ENCODE measurements at places on chromosomes 4 and X.
A peak's percentile ranks its signal among the peaks of the same experiment; 100 is the strongest.

GRCh38 chrX:24148121-24148520, 1.4 kb upstream of the ZFX start:
- DNase-seq, result no peak

GRCh38 chr4:89301902-89302301, 5.7 kb downstream of the GPRIN3 start:
- DNase-seq, result no peak

- DNase-seq, result no peak
Measured at GRCh38 chr4:58216461-58216860, 1106.3 kb upstream of the IGFBP7 start.

DNA sequence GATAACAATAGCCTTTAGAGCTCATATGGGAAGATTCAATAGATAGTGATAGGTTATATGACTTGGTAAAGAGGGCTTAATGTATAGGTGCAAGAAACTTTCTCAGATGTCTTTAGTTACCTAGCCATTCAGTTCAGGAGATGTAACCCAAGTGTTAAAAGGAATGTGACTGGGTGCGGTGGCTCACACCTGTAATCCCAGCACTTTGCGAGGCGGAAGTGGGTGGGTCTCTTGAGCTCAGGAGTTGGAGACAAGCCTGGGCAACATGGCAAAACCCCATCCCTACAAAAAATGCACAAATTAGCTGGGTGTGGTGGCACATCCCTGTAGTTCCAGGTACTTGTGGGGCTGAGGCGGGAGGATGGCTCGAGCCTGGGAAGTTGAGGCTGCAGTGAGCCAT, 7.9 kb downstream of the TET2 start:
- no peak for DNase-seq

DNA sequence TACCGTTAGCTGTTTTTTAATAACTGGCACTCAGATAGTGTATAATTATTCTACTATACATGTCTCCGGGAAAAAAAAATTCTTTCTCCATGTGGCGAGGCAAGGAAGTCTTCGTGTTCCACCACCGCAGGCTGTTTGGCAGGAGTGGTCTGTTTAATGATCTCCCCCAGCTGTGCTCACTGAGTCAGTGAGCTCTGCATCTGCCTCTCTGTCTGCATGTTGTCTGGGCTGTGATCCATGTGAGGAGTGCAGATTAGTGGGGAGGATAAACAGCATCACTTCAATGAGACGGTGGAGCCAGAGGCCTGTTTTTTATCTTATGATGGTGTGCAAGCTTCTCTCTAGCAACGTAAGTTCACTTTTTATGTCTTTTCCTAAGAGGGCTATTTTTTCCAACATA, 69.8 kb downstream of the RPS3A start:
- DNase-seq, result peak; percentile 94

DNA sequence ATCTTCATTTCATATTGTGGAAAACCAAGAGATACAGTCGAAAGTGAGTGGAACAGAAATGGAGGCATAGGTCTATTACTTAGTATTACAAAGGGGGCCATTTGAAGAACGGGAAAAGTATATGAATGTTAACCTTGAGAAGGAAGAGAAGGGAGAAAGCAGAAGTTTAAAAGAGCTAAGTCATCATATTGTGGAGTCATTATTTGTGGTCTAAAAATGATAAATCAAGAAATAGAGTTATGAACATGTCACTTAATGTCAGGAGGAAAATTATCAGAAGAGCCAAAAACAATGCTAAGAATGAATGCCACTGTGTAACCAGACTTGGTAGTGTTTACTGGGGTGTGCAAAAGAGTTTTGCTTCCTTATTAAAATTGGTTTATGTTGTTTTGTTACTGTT, 589.5 kb upstream of the LCORL start:
- no peak for DNase-seq

GRCh38 chr4:41550308-41550707, 12.4 kb downstream of the LIMCH1 start:
- DNase-seq, result no peak

GRCh38 chrX:116009346-116009745, 161.2 kb upstream of the AGTR2 start:
- no peak for DNase-seq

DNA sequence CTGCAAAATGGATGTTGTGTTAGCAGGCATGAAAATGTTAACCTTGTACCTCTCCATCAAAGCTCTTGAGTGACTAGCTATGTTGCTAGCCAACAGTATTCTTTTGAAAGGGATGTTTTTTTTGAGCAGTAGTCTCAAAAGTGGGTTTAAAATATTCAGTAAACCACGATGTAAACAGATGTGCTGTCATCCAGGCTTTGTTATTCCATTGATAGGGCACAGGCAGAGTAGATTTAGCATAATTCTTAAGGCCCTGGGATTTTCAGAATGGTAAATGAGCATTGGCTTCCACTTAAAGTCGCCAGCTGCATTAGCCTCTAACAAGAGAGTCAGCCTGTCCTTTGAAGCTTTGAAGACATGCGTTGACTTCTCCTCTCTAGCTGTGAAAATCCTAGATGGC, 18.4 kb downstream of the FGF2 start:
- DNase-seq, result no peak

GRCh38 chrX:30706216-30706775, 53.1 kb downstream of the GK start:
- no peak for DNase-seq
